ENCODE measurements at places on chromosomes 1 and 21. TPM values are rescaled to one million over a fixed set of nuclear protein-coding genes. Genes with fewer than 3 reads are reported as not detected.

DNA sequence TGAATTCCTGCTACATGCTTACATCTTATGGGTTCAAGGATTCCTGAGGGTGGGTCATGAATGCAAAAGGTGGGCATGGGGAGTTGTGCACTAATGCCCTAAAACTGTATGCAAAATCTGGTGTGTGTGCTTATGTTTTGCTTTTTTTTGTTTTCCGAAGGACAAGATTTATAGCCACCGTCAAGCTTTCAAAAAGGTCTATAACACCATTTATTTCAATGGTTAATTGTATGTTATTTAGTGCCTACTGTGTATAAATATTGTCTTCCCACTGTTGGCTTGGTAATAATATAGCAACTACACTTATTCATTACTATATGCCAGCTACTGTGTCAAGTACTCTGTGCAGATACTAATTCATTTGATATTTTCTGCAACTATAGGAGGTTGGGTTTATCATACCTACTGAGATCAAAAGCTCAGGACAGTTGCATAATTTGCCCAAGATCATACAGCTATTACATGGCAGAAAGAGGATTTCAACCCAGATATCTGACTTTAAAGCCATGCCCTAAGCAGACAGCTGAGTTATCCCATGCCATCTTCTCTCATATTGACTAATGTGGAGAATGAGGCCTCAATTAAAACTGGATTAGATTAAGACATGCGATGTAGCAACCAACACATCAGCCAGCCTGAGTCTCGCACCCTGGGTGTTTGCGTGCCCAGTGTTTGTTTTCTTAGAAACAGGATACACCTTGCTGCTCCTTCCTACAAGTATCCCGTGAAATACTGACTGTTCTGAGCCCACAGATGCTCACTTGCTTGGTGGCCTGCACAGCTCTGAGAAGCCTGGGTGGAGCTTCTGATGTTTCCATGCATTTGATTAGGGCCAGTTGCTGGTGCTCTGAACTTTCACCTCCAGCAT, 34.6 kb downstream of the GADD45A start:
- no peak for DNase-seq

DNA sequence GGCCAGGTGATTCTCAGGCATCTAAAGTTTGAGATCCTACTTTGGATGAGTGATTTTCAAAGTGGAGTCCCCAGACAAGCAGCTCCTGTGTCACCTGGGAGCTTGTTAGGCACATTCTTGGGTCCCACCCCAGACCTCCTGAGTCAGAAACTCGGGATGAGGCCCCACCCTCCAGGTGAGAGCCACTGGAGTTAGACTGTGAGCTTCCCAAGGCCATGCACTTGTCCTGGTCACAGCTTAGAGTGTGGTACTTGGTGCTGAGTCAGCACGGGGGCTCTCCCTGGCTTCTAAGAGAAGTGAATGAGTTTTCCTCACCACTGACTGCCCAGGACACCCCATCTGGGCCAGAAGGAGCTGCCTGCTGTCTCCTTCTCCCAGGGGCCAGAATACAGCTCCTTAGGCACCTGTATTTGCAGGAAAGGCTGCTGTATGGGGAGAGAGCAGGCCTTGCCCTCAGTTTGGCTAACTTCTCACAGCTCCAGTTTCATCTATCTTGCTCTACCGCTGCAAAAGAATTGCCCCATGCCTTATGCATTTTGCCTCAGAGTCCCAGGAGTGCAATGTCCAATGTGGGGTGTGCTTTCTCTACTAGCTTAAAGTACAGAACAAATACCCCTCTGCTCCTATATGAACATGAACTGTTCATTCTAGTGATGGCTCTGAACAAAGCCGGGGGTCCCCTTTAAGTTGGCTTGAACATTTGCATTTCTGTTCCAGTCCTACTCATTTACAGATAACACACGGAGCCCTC, 98.1 kb downstream of the PSMG1 start:
- DNase-seq = no peak

DNA sequence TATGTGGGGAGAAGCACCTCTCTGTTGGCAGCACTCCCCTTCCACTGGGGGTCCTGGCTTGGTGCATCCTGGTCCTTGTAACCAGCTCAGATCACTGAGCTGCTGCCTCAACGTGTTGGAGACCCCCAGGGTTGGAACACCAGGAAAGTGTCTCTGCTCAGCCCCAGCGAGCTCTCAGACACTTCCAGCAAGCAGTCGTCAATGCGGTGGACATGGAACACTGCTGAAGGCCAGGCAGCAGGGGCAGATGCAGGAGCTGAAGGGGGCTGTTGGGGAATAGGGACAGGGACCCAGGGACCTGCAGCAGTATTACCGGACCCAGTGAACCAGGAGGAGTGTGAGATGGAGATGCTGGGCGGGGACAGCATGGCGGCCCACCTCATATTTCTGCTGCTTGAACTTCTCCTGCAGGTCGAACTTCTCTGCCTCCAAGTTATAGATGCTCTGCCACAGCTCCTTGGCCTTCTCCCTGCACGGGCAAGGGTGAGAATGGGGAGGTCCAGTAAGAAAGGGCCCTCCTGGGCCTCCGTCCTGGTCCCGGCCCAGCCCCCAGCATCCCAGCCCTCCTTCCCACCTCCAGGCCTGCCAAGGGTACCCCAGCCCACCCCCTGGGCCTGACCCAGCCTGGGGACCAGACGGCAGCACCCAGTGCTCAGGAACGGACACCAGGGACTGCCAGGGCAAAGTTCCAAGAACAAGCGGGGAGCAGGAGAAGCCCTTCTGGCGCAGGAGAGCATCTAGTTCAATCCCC, 16.4 kb downstream of the TNNT2 start:
- DNase-seq = no peak

DNA sequence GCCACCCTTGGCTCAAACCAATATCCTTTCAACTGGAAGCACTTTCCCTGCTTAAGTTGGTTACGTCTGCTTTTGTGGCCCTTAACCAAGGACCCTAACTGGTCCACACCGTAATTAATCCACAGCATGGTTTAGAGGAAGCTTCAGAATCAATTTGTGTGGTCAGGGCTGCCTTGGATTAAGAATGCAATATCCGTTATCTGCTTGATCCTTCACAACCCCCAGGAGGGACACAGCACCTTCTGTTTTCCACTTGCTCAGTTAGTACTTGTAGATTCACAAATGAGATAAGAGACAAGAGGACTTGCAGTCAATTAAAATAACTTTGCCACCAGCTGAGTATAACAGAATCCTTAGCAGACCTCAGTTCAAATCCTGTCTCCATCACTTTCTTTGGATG, 56.9 kb upstream of the LRP8 start:
- no peak for DNase-seq

DNA sequence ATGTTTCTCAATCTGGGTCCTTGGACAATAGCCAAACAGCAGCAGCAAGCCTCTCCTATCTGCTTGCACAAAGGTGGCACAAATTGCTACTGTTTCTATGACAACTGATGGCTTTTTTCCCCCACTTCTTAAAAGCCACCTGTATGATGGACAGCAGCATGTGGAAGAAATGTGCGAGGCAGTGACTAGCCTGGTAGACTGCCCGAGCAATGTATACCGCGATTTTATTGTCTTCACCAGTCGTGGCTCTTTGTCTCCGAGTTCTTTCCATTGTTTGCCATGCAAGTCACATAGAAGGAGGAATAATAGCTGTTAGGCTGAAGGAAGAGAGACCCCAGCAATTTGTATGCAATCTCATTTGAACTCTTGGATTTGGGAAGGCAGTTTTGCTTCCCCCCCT, 79.4 kb downstream of the S1PR1 start:
- DNase-seq = no peak

NR1I3 gene
- polyA plus RNA-seq = 0.13 TPM

- no peak for DNase-seq
These were observed 23.9 kb downstream of the DCAF8 start for GRCh38 chr1:160238408-160238807.

GRCh38 chr1:39063191-39063590, 37.0 kb downstream of the NDUFS5 start:
- DNase-seq = no peak

DNA sequence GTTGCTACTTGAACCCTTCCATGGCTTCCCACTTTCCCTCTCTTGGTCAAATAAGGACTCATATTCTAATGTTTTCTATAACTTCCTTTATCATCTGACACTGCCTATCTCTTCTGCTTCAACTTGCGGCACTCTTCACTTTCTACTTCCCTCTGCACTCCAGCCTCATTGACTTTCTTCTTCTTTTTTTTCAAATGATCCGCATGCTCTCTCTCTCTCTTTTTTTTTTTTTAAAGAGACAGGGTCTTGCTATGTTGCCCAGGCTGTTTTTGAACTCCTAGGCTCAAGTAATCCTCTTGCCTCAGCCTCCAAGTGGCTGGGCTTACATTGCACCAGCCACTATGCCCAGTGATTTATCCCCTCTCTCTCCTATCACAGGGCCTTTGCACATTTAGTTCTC, 7.3 kb upstream of the IL10 start:
- no peak for DNase-seq

RSBN1 gene
- polyA plus RNA-seq = 52.0 TPM
